ENCODE measurements at places on chromosomes 6 and 20.
A peak's percentile ranks its signal among the peaks of the same experiment; 100 is the strongest.

GRCh38 chr6:42372699-42373098 is 79.0 kb downstream of the TRERF1 start:
- no peak for DNase-seq

- DNase-seq, result no peak
These were observed 201.3 kb upstream of the SSTR4 start for GRCh38 chr20:22833851-22834250.

DNA sequence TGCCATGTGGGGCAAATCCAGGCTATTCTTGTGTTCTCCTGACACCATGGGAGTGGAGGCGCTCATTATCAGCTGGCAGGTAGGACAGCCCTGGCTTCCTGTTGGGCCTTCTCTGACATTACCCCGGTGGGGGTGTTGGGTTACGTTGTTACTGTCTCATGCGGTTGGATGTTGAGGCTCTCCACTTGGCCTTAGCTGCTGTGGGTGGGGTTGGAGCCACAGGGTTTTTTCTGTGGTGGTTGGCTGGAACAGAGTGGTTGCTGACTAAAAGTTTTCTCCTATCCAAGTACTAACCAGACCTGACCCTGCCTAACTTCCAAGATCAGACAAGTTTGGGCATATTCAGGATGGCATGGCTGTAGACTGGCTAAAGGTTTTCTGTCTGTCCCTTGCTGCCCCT is 20.2 kb downstream of the RIPK1 start:
- no peak for DNase-seq

- no peak for DNase-seq
These were observed at the start of gene SLC22A3 for GRCh38 chr6:160348223-160349019. TSS of gene SLC22A3 (plus strand) at chr6:160348378. CDS start at chr6:160348420, 42 bp downstream.

GRCh38 chr6:44558024-44558831 is 170.7 kb downstream of the CDC5L start:
- no peak for DNase-seq

DNA sequence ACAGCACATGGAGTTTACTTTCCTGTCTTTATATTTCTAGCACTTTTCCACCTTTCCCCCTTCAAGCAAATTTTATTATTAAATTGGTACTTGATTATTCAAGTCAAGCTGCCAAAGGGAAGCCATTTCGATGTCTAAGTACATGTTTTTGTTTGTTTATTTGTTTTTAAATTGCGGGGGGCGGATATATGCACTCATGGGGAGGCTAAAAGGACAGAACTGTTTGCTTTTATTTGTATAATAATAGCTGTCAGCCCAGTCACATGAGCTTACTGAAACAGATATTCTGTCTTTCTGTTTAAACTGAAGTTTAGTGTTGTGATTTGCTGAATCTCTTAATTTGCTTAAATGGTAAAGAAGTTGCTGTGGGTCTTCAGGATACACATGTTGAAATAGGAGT is 49.6 kb upstream of the PLCG1 start:
- DNase-seq, result no peak

DNA sequence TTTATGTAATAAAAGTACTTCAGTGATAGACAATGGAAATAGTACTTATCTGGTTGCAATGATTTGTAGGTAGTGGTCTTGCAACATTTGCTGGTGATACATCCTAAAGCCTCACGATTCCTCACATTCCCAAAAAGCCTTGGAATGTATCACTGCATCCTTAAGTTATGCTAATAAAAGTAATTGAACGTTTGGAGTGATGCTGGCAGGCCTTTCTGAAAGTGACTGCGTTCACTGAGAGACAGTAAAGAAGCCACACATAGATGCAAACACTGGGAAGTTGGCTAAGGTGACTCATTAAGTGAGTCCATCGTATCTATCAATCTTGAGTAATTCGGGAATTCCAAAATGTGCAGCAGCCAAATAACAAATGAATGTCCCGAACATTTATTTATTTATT is 444.1 kb upstream of the SOX4 start:
- no peak for DNase-seq

GRCh38 chr6:142942238-142942637 is 2.7 kb downstream of the HIVEP2 start:
- no peak for DNase-seq

DNA sequence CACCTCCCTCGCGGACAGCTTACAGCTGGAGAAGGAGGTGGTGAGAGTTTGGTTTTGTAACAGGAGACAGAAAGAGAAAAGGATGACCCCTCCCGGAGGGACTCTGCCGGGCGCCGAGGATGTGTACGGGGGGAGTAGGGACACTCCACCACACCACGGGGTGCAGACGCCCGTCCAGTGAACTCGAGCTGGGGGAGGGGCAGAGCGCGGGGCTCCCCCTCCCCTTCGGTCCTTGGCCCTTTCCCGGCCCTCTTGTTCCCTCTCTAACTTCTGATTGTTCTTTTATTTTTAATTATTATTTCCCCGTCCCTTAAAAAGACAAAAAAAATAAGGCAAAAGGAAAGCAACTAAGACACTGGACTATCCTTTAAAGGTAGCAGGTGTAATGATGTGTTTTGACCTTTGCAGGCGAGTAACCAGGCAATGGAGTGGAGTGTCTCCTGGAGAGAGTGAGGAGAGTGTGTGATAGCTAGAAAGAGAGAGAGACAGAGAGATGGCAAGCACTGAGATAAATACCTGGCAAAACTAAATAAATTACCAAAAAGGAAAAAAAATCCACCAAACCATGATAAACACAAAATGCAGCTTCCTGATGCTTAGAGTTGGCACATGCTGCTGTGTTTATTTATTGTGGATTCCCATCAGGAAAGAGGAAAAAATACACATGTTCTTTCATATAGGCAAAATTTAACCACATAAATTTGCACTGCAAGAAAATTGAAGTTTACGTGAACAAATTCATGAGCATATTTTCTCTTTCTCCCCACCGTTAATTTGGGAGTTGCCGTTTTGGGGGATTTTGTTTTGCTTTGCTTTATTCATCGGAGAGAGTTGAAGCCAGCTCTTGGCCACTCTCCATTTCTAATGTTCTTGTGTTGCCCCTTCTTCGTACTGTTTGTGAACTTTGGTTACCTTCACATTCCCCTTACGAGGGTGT is 1.9 kb downstream of the POU3F2 start:
- no peak for DNase-seq

- DNase-seq, result no peak
These were observed 53.2 kb downstream of the MRAP2 start for GRCh38 chr6:84086545-84087429.

DNA sequence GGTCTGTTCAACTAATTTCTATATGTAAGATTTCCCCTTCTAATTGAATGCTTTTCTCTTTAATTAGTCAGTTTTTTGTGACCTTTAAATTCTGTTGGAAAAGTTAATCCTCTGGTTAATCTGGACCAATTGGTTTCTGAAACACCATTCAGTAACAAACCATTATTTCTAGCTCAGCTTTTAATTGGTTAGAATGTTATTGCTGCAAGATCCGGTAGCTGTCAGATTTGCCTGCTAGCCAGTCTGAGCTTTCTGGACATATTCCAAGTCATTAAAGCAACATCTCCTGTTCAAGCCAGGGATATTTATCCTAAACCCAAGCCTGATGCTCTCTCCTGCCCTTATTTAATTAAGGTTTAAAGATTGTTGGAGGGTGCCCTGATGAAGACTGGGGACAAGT is 55.1 kb upstream of the FBXL4 start:
- no peak for DNase-seq

- no peak for DNase-seq
These were observed 23.0 kb upstream of the NFATC2 start for GRCh38 chr20:51565298-51566144.

- no peak for DNase-seq
These were observed 8.7 kb upstream of the PLTP start for GRCh38 chr20:45920462-45921336.

GRCh38 chr6:139641376-139641775 is 266.9 kb upstream of the CITED2 start:
- no peak for DNase-seq

DNA sequence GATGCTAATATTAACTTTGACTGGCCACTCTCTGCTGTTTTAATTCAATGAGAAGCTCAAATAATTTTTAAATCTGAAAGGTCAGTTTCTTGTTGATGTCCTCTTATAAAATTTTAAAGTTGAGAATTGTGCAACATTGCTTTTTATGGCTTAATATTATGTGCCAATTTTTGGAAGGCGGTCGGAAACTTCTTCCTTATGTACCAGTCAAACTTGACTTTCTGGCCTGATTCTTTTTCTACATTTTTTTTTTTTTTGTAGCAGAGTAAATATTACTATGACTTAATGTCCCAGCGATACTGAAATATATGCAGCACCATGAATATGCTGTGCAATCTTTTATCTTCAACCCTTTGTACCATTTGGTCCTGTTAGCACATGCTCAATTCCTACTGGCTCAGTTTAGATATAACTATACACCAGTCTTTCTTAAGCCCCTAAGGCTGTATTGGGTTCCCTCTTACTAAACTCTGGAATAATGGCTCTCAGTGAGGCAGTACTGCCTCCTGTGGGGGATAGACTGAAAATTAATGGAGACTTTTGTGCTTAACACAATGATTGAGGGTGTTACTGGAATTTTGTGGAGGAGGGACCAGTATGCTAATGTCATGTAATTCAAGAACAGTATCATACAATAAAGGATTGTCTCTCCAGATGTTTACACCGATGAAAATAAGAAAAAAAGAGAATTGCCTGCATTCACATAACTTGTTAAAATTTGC is 156.4 kb upstream of the SYNCRIP start:
- no peak for DNase-seq

- DNase-seq, result no peak
These were observed 671 bp downstream of the E2F1 start for GRCh38 chr20:33685328-33686099.

DNA sequence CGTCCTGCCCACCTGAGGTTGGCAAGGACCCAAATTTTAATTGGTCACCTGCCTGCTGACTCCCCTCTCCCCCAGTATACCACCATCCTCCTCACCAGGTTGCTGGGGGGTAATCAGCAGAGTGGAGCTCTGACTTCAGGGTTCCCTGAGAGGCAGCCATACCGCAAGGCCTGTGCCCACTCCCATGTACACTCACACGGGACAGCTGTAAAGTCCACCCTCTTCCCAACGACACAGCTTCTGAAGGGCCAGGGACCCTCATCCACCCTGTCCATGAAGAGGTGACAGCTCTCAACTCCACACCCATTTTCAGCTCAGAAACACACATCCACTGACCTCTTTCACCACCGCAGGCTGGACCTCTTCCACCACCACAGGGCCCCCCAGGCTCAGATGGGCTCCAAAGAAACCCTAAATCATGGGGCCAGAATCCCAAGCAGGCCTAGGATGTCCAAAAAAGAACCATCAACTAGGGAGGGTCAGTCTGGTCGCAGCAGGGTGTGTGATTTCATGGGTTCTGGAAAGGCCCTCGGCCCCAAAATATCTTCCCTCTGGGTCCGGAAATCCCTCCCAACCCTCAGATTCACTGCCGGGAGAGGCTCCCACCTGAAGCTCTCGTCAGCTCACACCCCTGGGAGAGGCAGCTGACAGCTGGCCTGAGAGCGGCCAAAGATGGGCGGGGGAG is 30.0 kb downstream of the TFEB start:
- no peak for DNase-seq

GRCh38 chr20:2329286-2329685 is 33.5 kb downstream of the TGM3 start:
- DNase-seq, result no peak

- no peak for DNase-seq
These were observed 93.6 kb downstream of the PREX1 start for GRCh38 chr20:48734104-48734749.

GRCh38 chr20:2101057-2101864 is at the start of gene STK35:
TSS of gene STK35 (plus strand) at chr20:2101827. CDS start at chr20:2101882, 55 bp downstream.
- DNase-seq, result peak; percentile 15

DNA sequence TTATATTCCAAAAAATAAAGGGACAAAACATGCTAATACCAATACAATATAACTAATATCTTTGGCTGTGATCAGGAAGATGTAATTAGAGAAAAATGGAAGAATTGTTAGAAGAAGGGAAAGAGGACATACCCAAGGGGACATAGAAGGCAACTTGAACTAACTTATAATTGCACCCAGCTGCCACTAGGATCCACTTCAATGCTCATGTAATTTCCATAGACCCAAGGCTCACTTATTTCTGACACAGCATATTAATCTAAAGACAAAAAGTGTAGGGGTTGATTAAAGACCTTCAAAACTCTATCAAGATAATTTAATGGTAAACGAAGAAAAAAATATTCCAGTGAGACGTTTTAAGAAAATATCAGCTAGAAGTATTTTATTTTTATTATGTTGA is 396.0 kb upstream of the ADGRB3 start:
- DNase-seq, result no peak

DNA sequence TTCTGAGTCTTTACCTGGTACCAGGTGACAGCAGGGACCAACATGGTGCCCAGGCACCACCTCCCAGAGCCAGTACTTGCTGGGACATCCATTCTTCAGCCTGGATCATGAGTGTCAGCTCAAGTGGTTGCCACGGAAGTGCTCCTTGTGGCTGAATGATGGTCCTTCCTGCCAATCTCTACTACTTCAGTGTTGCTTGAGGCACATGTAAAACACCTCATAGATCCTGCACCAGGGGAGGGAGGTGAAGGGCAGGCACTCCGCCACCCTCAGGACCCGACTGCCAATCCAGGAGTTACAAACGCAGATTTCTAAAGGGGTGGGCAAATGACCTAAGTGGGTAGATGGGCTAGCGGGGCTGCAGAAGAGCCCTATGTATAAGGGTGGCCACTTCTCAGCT is 226.0 kb downstream of the PREX1 start:
- no peak for DNase-seq
